ENCODE measurements at places on chromosomes 11 and 22.

DNA sequence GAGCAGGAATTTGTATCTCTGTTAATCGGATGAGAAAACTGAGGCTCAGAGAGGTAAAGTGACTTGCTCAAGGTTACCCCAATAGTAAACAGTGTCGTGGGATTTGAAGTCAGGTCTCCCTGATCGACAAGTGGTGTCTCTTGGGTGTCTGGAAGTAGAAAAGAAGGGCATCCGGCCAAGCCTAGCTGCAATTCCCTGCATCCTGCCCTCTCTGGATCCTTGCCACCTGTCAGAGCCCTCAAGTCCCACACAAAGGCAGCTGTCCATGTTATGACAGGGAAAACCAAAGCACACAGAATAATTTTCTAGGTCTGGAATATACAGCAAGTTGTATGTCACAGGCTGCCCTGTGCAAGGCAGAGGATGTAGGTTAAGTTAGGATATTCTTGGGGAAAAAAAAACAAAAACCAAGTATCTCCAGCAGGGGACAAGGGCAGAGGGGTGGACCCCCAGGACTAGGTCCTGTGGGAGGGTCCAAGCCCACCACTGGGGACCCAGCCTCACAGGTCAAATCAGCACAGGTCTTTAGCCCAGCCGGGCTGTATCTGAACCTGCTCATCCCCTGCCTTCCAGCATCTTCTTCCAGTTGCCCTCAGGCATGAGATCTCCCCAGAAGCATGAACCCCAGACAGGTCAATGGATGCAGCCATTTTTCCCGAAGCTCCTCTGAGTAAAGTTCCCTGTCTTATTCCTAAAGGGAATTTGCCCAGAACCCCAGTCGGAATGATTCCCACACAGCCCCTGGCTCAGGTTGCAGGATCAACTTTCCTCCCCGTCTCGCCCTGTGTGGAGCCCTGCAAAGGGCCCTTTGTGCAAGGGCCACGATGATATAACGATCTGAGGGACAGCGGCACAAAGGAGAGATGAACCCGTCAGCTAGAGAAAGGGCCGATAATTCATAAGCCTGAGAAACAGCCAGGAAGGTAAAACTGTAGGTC lies 15.0 kb downstream of the USH1C start:
- DNase-seq, result no peak

DNA sequence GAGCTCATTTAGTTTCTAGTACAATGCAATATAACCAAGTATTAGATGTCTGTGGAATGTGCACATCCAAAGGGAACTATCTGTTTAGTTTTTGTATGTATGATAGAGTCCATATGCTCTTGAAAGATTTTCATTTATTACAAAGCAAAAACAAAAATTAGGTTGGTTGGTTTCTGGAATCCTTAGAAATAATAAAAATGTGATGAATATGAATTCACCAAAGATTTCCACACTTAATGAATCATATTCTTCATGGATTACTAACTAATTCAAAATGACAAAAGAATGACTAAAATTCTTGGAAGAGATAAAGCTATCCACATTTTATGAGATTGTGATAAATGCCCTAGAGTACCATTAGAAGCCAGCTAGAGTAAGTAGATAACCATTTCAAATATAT lies 261.1 kb downstream of the SBF2 start:
- DNase-seq, result no peak

- no peak for DNase-seq
Observed at GRCh38 chr11:16603245-16603644, 135.2 kb upstream of the C11orf58 start.

GRCh38 chr11:102197670-102198139 lies 87.5 kb downstream of the YAP1 start:
- DNase-seq, result no peak

DNA sequence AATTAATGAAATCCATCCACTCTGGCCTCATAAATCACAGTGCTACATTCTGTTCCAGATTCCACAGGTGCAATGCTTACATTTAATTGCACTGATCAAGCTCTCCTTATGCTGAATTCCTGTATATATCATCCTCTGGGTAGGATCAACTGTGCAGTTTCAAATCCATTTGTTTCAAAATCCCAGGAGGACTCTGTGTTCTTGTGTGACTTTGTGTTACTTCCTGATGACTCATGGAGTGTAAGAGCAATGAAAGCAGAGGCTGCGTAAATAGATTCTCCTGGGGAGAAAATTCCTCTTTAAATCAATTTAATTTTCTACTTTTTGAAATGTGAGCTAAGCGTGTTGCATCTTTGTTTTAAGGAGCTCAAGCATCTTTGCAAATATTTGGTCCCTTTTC lies 752.7 kb downstream of the METTL15 start:
- no peak for DNase-seq

GRCh38 chr11:43987384-43988039 lies 45.1 kb downstream of the C11orf96 start:
- no peak for DNase-seq

DNA sequence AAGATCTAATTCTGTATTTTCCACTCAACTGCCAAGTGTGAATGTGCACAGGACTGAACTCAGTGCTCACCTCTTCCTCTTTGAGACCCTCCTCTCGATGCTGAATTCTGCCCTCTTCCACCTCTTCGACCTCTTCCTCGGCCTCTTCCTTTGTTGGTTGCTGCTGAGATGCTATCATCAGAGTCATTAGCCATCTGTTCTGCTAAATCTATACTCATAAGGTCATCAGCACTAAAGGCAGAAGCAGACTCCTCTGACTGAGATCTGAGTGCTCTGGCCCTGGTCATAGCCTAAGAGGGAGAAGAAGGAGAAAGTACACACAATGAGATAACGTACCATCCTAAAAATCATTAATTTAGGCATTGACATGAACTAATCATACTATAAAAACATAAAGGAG lies 45.9 kb upstream of the GPR83 start:
- DNase-seq, result no peak

- DNase-seq, result no peak
Observed at GRCh38 chr11:63551889-63552266, 11.3 kb downstream of the PLAAT2 start.

DNA sequence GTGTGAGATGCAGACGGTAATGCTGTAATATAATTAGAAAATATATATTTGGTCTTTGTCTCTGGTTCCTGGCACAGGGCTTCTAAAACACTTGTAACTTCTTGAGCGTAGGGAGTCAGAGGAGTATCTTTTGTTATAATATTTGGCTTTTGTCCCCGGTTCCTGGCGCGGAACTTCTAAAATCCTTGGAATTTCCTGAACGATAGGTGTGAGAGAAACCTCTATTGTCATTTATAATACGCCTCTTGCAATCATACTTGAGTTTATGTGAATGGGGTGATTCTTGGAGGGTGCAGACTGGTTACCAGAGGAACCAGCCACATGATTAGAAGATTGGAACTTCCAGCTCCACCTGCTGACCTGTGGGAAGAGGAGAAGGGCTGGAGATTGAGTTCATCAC lies 54.1 kb upstream of the ZBED5 start:
- no peak for DNase-seq

DNA sequence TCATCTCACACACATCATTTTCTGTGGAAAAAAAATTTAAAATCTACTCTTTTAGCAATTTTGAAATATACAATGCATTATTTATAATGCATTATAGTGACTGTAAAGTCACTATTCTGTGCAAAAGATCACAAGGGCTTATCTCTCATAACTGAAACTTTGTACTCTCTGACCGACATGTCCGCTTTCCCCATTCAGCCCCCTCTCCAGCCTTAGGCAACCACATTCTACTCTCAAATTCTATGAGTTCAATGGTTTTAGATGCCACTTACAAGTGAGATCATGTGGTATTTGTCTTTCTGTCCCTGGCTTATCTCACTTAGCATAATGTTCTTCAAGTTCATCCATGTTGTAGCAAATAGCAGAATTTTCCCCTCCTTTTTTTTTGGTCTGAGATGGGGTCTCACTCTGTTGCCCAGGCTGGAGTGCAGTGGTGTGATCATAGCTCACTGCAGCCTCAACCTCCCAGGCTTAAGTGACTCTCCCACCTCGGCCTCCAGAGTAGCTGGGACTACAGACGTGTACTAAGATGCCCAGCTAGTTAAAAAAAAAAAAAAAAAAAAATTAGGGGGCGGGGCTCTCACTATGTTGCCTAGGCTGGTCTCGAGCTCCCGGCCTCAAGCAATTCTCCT lies 44.5 kb downstream of the SYN3 start:
- DNase-seq, result no peak

Measured in right renal cortex interstitium (tissue), 3 donors.